T1000 (cell line): ENCODE measurements at places on chromosomes 12 and 14.

DNA sequence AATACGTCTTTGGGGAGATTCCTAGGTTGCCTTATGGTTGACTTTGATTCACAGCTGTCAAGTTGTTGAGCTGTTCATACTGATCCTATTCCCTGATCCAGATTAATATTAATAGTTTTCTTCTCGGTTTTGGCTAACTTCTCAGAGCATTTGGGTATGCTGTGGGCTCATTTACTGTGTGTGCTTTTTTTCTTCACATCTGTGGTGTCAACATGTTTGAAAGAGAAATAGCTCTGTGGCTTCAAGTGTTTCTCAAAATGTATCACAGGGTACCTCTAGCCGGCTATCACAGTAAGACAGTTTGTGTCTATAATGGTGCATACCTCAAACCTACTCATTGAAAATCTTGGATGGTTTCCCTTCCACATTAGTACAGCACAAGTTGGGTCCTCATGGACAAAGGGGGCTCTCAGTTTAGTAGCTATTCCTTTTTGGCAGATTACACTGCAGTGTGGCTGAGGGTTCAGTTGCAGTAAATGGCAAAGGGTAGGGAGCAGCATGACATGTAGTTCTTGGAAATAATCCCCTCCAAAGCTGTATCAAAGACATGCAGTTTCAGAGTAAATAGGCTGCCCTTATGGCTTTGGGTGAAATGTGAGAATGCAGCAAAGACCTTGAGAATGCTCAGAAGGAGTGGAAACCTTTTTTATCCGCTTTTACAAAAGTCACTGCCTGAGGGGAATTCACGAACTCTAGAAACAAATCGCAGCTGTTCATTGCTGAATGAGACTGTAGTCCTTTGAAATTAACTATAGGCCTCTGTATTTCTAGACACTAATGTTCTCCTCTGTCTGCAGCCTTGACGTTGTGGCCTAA, 102.4 kb upstream of the ATF1 start:
- no peak for DNase-seq

DNA sequence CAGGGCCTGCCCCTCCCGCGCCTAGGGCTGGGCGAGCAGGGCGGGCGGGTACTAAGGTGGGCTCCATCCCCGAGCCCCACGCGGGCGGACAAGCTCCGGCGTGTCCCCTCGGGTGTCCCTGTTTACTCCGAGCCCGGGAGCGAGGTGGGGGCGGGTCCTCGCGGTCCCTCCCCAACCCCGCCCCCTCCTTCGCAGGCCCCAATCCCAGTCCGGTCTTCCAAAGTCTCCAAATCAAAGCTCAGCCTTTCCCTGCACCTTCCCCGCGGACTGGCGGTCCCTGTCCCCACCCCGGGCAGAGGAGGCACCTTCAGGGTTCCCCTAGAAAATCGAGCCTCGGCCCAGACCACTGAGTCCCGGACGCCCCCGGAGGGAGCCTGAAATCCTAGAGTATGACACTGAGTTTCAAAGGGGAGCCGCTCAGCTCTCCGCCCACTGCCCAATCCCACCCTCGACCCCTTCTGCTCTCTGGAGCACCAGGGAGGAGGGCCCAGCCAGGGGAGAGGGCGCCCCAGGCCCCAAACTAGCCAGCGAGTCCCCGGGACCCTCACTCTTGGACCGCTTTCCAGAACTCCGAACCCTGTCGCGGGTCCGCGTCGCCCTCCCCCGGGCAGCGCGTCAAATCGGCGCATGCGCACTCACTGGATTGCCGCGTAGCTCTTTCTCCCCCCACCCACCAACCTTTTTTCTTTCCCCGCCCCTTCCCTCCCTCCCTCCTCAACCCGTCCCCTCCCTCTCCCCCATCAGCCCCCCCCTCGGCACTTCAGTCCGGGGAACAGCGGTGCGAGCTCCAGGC, at the start of gene LRP1:
Gene LRP1 (plus strand): TSS at position 758 of the 793 bp plus-strand sequence. CDS start 482 bp downstream, outside the sequence.
- DNase-seq: peak; percentile 96

DNA sequence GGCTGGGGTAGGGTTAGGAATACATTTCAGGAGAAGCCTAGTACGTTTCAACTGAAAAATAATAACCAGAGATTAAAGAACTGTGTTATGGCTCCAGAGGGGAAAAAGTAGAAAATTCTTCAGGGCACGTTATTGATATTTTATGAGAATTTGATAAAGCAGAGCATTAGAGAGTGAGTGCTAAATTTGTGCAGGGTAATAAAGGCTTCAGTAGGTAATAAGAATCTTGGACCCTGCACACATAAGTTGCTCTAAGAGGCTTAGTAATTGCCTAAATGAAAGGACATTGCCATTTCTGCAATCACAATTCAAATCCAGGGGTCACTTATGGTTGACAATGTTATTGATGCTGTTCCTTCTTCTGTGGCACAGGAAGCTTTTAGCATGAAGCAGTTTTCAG, 439.4 kb upstream of the DCN start:
- DNase-seq: no peak

- no peak for DNase-seq
Observed at GRCh38 chr14:49484180-49484579, 102.0 kb downstream of the RPS29 start.

DNA sequence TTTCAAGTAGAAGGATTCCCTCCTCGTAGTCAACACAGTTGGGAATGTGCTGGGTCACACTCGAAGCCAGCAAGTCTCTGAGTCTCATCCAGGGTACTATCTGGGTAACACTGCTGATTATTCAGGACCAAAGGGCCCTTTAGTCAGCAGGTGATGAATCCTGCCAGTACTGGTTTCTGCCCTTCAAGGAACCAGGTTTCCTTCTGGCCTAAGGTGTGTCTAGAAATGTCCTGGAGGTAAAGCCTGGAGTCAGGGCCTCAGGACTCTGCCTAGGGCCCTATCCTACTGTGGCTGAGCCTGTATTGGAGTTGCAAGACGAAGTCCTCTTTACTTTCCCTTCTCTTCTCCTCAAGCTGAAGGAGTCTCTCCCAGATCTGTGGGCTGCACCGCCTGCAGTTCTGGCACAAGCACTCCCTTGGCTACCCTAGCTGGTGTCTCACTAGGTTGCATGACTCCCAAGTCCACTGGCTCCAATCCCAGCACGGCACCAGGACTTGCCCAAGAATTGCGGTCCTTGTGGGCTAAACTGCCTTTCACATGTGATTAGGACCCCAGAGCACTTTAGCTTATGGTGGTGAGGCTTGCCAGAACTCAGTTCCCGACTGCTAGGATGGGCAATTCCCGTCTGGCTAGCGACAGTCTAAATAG, 193.7 kb upstream of the PDE3A start:
- no peak for DNase-seq
